SHP77 (cell line): ENCODE measurements at places on chromosomes 12 and 14.

GRCh38 chr14:68195126-68195525 lies 375.5 kb downstream of the RAD51B start:
- DNase-seq, result peak; percentile 65

DNA sequence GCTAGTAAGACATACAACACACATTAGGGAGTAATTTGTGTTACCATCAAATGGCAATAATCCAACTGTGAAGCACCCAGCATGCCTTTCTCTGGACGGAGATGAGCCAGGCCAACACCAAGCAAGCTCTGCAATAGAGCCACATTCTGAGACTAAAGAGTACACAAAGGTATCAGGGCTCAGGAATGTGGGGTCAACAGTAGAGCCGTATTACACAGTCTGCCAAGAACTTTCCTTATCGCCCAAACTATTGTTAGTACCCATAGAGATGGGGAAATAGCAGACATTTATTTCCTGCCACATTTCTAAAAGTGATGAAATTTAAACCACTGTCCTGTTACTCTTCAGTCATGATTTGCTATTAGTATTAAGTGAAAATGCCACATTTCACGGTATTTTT lies 113.7 kb downstream of the BMP4 start:
- no peak for DNase-seq

- DNase-seq, result no peak
Measured at GRCh38 chr12:55963760-55964159, 2.1 kb downstream of the PMEL start.

DNA sequence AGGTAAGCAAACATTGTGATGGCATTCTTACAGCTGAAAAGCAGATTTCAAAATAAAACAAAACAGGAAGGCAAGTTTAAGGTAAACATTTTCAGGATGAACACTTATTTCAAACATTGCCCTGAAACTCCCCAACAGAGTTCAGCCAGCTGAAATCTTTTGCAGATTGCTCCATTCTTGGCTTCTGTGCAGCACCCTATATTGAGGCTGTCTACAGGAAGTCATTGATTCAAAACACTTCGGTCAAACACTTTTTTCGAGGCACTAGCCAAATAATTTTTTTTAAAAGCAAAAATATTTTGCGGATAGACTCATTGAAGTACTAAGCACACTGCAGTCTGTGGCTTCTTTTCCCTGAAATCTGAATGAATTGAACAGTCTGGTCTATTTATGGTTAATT lies 318.1 kb upstream of the PDE3A start:
- no peak for DNase-seq

DNA sequence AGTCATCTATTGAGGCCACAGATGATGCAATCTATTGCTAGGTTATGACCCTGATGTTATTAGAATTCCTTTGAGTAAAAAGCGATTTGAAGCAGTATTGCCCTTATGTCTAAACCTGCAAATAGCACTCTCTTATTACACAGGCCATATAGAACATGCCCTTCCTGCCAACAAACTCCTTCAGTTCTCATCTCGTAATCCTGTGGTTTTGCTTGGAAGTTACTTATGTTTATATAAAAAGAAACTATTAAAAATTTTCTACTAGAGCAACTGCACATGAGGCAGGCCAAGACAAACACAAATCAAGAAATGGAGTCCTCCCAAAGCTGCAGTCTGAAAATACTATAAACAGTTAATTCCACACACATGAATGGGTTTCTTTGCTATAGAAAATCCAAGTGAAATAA lies 1200.2 kb downstream of the LRFN5 start:
- DNase-seq, result no peak

DNA sequence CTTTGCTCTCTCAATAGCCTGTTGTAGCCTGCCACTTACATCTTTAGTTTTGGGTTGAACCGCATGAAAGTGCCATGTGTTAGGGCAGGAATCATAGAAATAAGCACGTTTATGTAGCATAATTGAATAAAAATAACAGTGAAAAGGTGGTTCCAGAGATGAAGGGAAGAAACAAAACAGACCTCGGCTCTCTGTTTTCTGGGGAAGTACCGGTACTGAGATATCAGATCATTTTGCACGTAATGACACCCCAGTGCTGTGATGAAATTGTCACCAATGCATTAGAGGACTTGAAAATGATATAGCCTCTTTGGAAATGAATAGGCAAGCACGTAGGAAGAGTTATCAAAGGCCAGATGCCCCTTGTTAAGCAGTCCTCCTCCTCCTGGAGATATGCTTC lies 42.5 kb upstream of the DLK1 start:
- DNase-seq, result no peak

DNA sequence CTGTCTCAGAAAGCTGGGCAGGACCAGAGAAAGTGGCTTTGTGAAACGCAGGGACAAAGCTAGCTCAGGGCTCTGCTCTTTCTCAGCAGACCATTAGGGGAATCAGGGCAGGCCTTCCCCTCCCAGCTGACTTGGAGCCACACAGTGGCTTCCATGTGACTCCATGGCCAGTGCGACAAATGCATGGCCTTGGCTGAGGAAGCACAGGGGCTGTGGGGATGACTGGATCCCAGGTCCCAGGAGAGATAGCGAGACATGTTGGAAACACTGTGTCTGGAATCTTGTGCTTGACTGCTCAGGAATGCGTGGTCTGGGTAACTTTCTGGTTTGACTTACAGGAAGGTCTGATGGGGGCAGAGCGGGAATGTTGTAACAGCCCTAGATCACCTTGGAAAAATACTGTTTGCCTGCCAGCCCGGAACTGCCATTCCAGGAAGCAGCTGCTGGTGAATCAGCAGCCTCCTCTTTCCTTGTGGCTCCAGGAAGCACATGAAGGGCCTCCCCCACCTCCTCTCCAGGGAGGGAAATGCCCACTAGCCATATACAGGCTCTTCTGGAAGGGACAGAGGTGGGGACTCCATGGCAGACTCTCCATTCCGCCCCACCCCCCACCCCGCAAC lies 133.5 kb upstream of the HIF1A start:
- peak; percentile 76 for DNase-seq

DNA sequence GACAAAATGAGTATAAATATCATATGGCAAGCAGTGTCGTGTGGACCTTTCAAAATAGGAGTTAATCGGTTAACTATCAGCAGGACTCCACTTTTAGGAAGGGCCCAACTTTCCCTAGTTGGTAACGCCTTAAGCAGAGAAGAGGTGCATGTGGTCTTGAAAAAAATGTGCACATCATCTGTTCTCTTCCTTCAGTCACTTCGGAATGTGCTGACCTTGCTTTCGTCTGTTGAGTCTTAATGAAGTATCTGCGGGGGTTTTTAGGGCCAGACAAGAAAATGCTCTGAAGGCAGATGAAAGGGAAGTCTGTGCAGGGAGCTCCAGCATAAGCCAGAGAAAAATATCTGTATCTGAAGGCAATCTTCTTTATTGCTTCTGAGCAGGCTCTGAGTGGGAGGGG lies 185.2 kb downstream of the AEBP2 start:
- no peak for DNase-seq

- no peak for DNase-seq
Measured at GRCh38 chr14:104593241-104593701, 11.3 kb downstream of the TMEM179 start.

- no peak for DNase-seq
Measured at GRCh38 chr12:88628856-88629509, 48.7 kb upstream of the KITLG start.

DNA sequence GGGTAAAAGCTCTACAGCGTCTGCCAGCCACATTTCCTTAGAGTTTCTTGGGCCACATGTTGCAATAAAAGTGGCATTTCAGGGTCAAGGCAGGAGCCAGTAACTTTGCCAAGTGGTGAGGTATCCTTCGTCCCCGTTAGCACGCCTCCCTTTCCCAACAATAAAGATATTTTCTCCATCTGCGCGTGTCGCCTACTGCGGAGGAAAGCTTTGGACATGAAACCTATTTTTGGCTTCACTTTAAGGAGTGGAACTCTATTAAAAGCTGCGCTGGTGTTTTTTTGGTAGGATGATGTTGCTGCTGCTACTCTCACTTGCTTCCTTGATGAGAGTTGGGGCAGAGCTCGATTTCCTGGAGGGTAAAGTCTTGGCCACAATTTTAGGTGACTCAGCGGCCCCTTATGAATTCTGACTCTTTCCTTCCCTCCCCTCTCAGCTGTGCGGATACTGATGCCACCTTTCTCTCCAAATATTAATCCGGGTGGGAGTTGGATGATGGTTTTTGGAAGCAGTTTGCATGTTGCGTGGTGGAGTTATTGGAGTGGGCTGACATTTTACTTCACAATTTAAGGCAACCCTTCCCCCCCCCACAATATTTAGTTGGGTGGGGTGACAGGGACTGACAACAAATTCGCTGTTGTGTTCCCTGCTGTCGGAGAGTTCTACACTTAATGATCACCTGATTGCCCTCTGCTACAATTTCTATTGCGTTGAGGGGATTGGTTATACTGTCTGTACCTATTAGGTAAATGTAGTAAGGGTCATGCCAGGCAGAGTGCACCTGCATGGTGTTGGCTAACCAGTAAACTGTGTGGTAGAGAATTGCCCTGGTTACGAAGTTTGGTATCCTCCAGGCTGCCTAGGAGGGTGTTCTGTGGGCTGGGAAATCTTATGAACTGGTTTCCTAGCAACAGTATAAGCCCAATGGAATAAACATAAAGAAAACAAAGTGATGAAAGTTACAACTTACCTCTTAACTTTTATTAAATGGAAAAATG lies 1.1 kb downstream of the CCDC91 start:
- DNase-seq, result no peak

- peak; percentile 8 for DNase-seq
Measured at GRCh38 chr12:107610021-107610859, 75.4 kb upstream of the PWP1 start.

GRCh38 chr12:5083955-5084849 lies 40.5 kb downstream of the KCNA5 start:
- DNase-seq, result no peak

GRCh38 chr14:69049675-69050074 lies 70.6 kb upstream of the ACTN1 start:
- DNase-seq, result no peak
